ENCODE measurements at places on chromosomes 6 and 20. TPM values are rescaled to one million over a fixed set of nuclear protein-coding genes. Genes with fewer than 3 reads are reported as not detected.

DNA sequence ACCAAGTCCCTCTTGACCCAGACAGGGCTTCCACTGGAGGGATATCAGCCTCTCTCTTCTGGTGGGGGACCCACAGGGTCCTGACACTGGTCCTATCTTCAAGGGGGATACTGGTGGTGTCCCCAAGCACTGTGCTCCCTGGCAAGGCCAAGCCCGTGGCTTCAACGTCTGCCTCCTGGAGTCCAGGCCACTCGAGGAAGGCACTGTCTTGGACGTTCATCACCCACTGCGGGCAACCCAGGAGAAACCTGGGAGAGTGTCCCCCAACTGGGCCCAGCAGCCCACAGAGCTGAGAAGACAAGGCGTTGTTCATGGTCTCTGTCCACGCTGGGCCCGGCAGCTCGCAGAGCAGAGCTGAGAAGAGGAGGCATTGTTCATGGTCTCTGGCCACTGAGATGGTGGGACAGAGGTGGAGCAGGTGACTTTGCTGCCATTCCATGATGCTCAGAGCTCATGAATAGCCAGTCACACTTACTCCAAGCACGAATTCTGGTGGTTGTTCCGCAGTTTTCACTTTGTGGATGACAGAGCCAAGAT lies 37.5 kb upstream of the FRMD1 start:
- H3K4me3 ChIP-seq, result no peak overlapping the region
- DNase-seq, result no peak
- no peaks in the 10 kb centered on the region for H3K36me3 ChIP-seq
- no peaks in the 10 kb centered on the region for H3K27me3 ChIP-seq
- H3K4me1 ChIP-seq, result no peaks in the 10 kb centered on the region
- no peak overlapping the region for H3K27ac ChIP-seq

GRCh38 chr6:4776131-4776492 lies at the start of gene CDYL:
TSS of gene CDYL (plus strand) at chr6:4776404. CDS start at chr6:4776784, 380 bp downstream.
- no peaks in the 10 kb centered on the region for H3K27me3 ChIP-seq
- H3K4me1 ChIP-seq, result peaks cover 19% of the 10 kb centered on the region
- no peaks in the 10 kb centered on the region for H3K36me3 ChIP-seq
- peak; percentile 85 for DNase-seq
- H3K4me3 ChIP-seq, result peak within 1 kb of the TSS; percentile 62
- peak within 1 kb of the TSS; percentile 81 for H3K27ac ChIP-seq

- H3K4me1 ChIP-seq, result no peaks in the 10 kb centered on the region
- H3K4me3 ChIP-seq, result no peak overlapping the region
- no peak for DNase-seq
Observed at GRCh38 chr6:118981884-118982574, 47.1 kb upstream of the MCM9 start.

DNA sequence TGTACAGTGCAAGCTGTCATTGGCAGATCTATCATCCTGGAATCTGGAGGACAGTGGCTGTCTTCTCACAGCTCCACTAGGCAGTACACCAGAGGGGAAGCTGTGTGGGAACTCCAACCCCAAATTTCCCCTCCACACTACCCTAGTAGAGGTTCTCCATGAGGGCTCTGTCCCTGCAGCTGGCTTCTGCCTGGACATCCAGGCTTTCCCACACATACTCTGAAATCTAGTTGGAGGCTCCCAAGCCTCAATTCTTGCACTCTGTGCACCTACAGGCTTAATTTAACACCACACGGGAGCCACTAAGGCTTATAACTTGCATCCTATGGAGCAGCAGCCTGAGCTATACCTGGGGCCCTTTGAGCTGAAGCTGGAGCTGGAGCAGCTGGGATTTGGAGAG lies 43.0 kb upstream of the TRIM39 start:
- no peaks in the 10 kb centered on the region for H3K4me1 ChIP-seq
- no peak overlapping the region for H3K27ac ChIP-seq
- no peaks in the 10 kb centered on the region for H3K27me3 ChIP-seq
- no peak for DNase-seq
- H3K4me3 ChIP-seq, result no peak overlapping the region

- peaks cover 15% of the 10 kb centered on the region for H3K4me1 ChIP-seq
- H3K4me3 ChIP-seq, result no peak overlapping the region
- peak overlapping the region; percentile 71 for H3K27ac ChIP-seq
- H3K27me3 ChIP-seq, result no peaks in the 10 kb centered on the region
- no peak for DNase-seq
Observed at GRCh38 chr6:160042788-160043301, 74.0 kb downstream of the IGF2R start.

- no peaks in the 10 kb centered on the region for H3K27me3 ChIP-seq
- no peaks in the 10 kb centered on the region for H3K36me3 ChIP-seq
- DNase-seq, result no peak
- no peak overlapping the region for H3K4me3 ChIP-seq
- no peak overlapping the region for H3K27ac ChIP-seq
- H3K4me1 ChIP-seq, result no peaks in the 10 kb centered on the region
Observed at GRCh38 chr20:25485872-25486271, 78.4 kb downstream of the GINS1 start.

DNA sequence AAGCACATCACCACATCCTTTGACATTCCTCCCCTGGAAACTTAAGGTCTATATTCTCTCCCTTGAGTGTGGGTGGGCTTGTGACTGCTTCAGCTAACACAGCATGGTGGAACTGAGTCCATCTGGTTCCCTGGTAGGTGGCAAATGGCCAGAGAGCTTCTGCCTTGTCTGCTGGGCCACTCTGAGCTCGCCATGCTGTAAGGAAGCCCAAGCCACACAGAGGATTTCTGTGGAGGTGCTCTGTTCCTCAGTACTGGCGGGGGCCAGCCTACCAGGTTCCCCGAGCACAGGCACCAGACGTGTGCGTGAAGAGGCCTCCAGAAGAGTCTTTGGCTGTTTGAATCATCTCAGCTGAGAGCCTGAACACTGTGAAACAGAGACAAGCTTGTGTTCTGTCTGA lies 41.6 kb upstream of the PMEPA1 start:
- H3K27me3 ChIP-seq, result no peaks in the 10 kb centered on the region
- H3K4me1 ChIP-seq, result peaks cover 22% of the 10 kb centered on the region
- no peak overlapping the region for H3K27ac ChIP-seq
- no peak overlapping the region for H3K4me3 ChIP-seq
- no peak for DNase-seq
- H3K36me3 ChIP-seq, result no peaks in the 10 kb centered on the region

DNA sequence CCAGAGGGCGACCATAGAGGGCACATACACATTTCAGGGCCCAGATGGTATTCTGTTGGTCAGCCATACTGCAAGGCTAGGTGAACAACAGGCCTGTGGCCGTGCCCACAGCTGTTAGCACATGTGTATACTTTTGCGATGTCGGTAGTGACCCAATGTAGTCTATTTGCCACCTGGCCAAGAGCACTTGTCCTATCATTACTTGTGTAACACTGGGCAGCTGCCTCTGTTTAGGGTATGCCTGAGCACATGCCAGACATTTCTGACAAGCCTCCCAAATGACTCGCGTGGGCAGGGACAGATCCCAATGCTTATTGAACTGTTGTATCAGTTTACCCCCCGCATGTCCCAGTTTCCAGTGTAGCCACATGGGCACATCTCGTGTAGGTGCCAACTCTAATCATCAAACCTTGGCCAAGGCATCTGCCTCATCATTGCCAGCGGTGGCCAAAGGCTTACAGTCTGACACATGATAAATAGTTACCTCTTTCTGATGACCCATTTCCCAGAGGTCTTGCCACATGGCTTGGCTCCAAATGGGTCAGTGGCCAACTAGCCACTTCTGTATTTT lies 74.4 kb upstream of the FBXL4 start:
- peaks cover 11% of the 10 kb centered on the region for H3K4me1 ChIP-seq
- H3K4me3 ChIP-seq, result no peak overlapping the region
- DNase-seq, result no peak
- H3K36me3 ChIP-seq, result no peaks in the 10 kb centered on the region
- no peaks in the 10 kb centered on the region for H3K27me3 ChIP-seq
- no peak overlapping the region for H3K27ac ChIP-seq

- H3K4me3 ChIP-seq, result no peak overlapping the region
- no peaks in the 10 kb centered on the region for H3K36me3 ChIP-seq
- H3K4me1 ChIP-seq, result no peaks in the 10 kb centered on the region
- no peaks in the 10 kb centered on the region for H3K27me3 ChIP-seq
- DNase-seq, result no peak
Observed at GRCh38 chr6:39387785-39388184, 65.3 kb upstream of the KCNK16 start.

DNA sequence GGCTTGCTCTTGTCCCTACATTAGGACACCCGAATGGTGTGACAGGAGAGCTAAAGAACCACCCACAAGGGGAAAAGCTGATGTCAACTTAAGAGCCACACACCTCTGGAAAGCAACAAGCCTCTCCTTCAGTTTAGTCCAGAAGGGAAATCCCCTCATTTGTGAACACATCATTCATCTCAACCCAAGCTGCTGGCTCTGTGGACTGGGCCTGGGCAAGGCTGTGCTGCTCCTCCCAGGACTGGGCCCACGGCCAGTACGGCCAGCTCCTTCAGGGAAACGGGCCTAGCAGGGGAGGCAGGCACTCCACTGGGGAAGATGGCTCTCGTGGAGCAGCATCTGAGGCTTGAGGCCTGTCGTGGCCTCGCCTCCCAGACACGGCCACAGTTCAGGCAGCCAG lies 12.8 kb upstream of the SLC4A11 start:
- H3K27me3 ChIP-seq, result no peaks in the 10 kb centered on the region
- no peak overlapping the region for H3K27ac ChIP-seq
- H3K4me1 ChIP-seq, result peaks cover 15% of the 10 kb centered on the region
- no peak overlapping the region for H3K4me3 ChIP-seq
- DNase-seq, result no peak
- peaks cover 66% of the 10 kb centered on the region for H3K36me3 ChIP-seq

DNA sequence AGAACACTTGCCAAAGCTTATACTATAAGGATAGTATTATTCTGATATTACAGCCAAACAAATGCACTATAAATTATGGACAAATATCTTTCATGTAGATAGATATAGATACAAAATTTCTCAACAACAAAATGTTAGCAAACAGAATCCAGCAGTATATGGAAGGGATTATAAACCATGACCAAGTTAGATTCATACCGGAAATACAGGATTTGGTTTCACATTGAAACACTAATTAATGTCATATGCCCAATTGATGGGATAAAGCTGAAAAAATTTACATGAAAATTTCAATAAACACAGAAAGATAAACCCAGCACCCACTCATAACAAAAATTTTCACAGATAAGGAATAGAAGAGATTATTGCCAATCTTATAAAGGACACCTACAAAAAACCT lies 770.3 kb upstream of the SLC35B3 start:
- no peaks in the 10 kb centered on the region for H3K36me3 ChIP-seq
- H3K27ac ChIP-seq, result no peak overlapping the region
- no peak overlapping the region for H3K4me3 ChIP-seq

GRCh38 chr6:32046450-32047083 lies 8.4 kb downstream of the CYP21A2 start:
- no peaks in the 10 kb centered on the region for H3K36me3 ChIP-seq
- H3K27me3 ChIP-seq, result no peaks in the 10 kb centered on the region
- H3K4me1 ChIP-seq, result no peaks in the 10 kb centered on the region
- H3K4me3 ChIP-seq, result no peak overlapping the region

DNA sequence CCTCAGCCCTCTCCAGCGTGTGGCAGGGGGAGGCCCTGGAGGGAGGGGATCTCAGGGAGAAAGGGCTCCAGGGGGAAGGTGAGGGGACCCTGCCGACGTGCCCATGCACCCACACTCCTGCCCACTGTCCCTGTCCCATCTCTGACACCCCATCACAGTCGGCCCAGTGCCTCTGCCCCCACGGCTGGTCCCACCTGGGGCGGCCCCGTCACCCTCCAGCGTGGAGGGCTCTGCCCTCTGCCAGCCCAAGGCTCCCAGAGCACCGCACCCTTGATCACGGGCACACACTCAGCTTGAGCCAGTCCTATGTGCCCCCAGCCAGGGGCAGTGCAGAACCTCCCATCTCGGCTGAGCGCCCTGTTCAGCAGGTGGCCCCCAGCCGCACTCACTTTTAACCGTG lies 9.2 kb downstream of the SLC4A11 start:
- no peaks in the 10 kb centered on the region for H3K4me1 ChIP-seq
- H3K27ac ChIP-seq, result no peak overlapping the region
- no peaks in the 10 kb centered on the region for H3K27me3 ChIP-seq
- no peak overlapping the region for H3K4me3 ChIP-seq
- H3K36me3 ChIP-seq, result no peaks in the 10 kb centered on the region

DNA sequence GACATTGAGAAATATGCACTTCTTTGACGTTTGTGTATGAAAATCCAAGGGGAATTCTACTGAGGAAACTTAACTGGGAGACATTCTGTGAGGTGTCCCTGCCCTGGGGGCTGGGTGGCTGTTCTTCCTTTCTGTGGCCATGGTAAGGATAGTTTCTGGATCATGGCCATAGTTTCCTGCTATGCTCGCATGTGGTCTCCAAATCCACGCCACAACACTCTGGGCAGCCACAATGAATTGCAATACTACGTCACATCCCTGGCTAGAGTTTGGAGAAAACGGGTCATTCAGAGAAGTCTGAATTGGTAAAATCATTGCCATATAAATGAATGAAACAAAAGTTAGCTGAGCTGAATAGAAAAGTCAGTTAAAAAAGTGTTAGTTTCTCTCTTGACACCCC lies 230.6 kb downstream of the UTRN start:
- H3K36me3 ChIP-seq, result peaks cover 2% of the 10 kb centered on the region
- no peak for DNase-seq
- H3K4me3 ChIP-seq, result no peak overlapping the region
- no peaks in the 10 kb centered on the region for H3K4me1 ChIP-seq
- no peak overlapping the region for H3K27ac ChIP-seq
- H3K27me3 ChIP-seq, result no peaks in the 10 kb centered on the region

DNA sequence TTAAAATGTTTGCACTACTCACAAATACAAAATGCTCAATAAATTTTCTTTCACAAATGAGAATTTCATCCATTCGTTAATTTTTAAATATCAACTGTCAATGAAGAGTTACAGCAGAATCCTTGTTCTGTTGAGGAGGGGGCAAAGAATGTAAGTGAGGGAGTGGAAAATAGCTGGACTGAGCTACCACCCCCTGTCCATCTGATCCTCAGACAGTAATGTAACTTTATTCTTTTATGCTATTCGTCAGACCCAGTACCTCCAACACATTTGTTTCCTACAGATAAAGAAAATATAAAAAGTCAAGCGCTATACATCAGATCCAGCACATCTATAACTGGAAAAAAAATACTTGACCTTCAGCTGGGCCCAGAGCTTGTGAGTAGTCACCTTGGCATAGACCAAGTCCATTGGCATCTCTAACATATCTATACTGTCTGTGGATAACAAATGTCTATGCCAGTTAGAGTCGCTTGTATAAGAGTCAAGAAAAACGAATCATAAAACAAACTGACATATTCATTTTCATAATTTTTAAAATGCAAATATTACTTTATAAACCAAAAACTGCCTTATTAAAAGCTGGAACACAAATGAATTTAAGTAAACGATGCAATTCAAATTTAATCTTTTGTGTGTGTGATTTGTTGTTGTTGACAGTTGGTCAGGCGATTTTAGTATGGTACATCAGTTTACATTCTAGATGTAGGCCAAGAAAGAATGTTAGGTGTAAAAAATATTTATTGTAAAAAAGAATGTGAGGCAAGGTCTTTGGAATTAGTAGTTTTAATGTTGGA lies 57.2 kb upstream of the HFE start:
- H3K4me3 ChIP-seq, result no peak overlapping the region
- peaks cover 23% of the 10 kb centered on the region for H3K27me3 ChIP-seq
- no peaks in the 10 kb centered on the region for H3K36me3 ChIP-seq
- H3K4me1 ChIP-seq, result peaks cover 14% of the 10 kb centered on the region
- no peak overlapping the region for H3K27ac ChIP-seq

GRCh38 chr20:45612314-45612713 lies 17.2 kb upstream of the WFDC10A start:
- no peak overlapping the region for H3K27ac ChIP-seq
- no peak overlapping the region for H3K4me3 ChIP-seq
- no peak for DNase-seq
- H3K4me1 ChIP-seq, result no peaks in the 10 kb centered on the region

EMILIN3 gene
- total RNA-seq, result not detected

HTR1E gene
- not detected for total RNA-seq

HLA-DOA gene
- total RNA-seq, result 1.0 TPM

HSPA1L gene
- 7.1 TPM for total RNA-seq

SLC22A1 gene
- total RNA-seq, result 0.78 TPM

CLPSL1 gene
- total RNA-seq, result not detected

TAGAP gene
- total RNA-seq, result not detected

WRNIP1 gene
- total RNA-seq, result 66.0 TPM

Measured in gastrocnemius medialis (tissue), 4 donors.